NCI-H2081 (cell line): ENCODE measurements at places on chromosomes 7 and 10.

GRCh38 chr10:11533328-11533781 is 78.1 kb downstream of the USP6NL start:
- DNase-seq = no peak

DNA sequence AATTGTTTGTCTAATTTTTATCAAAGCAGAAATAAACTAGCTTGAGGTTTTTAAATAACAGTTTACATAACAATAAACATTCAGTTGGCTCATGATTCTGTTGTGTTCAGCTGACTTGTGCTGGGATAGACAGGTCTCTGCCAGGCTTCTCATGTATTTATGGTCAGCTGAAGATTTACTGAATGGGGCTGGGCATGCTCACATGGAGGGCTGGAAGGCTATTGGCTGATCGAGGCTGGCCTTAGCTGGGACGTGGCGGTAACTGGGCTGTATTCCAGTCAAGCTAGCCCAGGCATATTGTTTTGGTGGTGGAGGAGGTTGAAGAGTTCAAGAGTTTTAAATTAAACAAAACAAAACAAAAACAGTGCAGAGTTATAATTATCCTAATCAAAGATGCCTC is 251.0 kb upstream of the MTPN start:
- DNase-seq = no peak

DNA sequence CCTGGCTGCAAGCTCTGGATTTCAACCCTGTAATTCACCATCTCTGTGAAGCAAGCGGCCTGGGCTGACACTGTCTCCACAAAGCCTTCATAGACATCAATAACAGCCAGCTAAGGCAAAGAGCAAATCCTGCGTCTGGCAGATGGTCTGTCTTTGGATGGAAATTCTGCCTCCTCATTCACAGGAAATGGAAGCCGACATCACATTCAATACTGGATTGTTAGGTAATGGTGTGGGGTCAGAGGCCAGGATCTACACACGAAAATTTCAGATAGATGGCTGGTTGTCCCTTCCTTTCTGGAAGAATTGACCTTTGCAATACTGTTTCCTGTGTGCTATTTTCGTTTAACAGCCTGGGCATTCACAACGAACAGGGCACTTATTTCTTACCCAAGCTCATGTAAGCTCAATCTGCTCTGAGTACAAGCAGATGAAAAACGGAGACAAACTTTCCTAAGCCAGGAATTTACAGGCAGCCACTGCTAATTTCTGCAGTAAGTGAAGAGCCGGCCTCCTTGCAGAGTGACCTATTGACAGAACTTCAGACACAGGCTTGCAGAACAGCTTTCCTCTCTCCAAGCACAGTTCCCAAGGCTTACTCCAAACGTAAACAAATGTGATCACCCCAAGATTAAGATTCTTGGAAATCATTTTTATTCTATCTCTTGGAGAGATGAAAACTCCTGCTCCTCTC is 3.1 kb upstream of the ADAM12 start:
- DNase-seq = no peak

GRCh38 chr7:82018226-82018625 is 248.4 kb upstream of the HGF start:
- no peak for DNase-seq

DNA sequence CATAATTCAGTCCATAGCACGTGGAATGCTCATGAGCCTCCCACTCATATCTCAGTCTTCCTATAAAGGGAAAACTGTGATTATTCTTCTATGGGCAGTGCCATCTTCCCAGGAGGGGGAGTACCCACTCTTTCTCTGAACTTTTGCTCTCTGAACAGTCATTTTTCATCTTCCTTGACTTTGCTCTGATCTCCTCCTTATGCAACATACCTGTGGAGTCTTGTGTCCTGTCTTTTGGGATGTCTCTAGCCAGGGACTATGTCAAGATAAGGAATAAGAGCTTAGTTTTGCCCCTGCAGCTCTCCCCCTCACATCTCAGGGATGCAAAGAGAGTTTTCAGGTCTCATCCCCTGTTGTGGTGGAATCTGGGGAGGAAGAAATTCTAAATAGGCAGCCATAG is 27.6 kb downstream of the LSMEM1 start:
- no peak for DNase-seq

DNA sequence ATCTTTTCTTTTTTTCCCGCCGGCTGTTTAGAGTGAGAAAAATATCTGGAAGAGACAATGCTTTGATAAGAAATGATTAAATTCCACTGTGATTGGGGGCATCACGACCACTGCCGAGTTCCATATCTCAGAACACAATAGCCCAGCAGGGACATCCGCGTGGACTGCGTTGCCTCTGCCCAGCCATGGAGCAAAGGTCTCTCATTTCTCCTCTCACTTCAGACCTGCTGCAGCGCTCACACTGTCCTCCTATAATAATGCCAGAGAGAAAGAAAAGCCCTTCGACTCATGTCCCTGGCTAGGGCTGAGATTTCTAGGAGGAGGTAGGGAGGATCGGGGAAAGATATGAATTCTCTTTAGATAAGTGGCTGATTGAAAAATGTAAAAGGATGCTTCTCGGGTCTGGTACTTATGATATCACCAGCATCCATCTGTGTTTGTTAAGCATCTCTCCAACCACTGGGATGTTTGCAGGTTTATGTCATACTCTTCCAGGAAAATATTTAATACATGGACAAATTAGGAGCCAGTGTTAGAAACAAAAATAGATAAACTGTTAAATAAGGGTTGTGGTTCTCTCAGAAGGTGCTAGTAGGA is 472.9 kb upstream of the AKR1E2 start:
- DNase-seq = no peak

DNA sequence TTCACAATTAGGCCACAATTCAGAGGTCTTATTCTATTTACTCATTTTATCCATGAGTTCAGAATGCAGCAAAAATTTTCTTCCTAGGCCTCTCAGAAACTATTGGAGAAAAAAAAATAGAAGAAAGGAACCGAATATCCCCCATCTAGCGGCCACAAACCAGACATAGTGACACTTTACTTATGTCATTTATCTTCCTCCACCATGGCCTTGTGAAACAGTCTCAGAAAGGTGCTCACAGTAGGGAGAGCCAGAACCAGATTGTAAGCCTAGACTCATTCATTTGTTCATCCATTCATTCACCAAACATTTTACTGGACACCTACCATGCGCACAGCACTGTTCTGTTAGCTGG is 16.0 kb downstream of the CREB3L2 start:
- DNase-seq = no peak

GRCh38 chr7:77467408-77467807 is 51.3 kb upstream of the GSAP start:
- no peak for DNase-seq

GRCh38 chr10:11106621-11107374 is 89.1 kb downstream of the CELF2 start:
- DNase-seq = no peak

GRCh38 chr10:53071505-53072125 is 299.0 kb upstream of the MBL2 start:
- DNase-seq = no peak

GRCh38 chr10:113689057-113689456 is 9.3 kb downstream of the CASP7 start:
- DNase-seq = no peak

GRCh38 chr10:32386623-32387260 is 39.8 kb upstream of the EPC1 start:
- no peak for DNase-seq

DNA sequence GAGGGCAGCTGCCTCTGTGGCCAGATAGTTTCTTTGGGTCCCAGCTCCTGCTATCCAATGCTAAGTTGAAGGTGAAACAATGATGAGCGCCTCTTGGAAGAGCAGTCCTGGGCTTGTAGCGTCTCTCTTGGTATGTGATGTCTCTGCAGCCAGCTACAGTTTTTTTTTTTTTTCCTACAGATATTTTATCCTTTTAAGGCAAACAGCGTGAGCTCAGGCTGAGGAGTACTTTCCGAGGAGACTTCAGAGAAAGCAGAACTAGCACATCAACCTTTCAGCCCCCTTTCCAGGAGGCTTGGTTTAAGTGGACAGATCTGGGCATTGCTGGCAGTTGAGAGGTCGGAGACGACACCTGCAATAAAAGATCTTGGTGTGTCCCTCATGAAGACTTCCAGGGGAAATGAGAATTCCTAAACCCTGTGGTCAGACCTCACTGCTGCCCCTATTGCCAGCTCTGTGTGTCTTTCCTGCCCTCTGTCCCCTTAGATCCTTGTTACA is 9.1 kb downstream of the PRKG1 start:
- DNase-seq = no peak

GRCh38 chr10:123042708-123043408 is 34.1 kb downstream of the ACADSB start:
- DNase-seq = no peak

- no peak for DNase-seq
Observed at GRCh38 chr7:128037081-128037480, 5.8 kb upstream of the LRRC4 start.

- no peak for DNase-seq
Observed at GRCh38 chr7:148700661-148701064, 2.0 kb downstream of the CUL1 start.

GRCh38 chr7:64934478-64934877 is 31.4 kb downstream of the ZNF273 start:
- DNase-seq = no peak

- no peak for DNase-seq
Observed at GRCh38 chr10:13100349-13101294, 659 bp downstream of the OPTN start.

GRCh38 chr7:47804767-47805545 is 143.3 kb downstream of the PKD1L1 start:
- peak; percentile 8 for DNase-seq

DNA sequence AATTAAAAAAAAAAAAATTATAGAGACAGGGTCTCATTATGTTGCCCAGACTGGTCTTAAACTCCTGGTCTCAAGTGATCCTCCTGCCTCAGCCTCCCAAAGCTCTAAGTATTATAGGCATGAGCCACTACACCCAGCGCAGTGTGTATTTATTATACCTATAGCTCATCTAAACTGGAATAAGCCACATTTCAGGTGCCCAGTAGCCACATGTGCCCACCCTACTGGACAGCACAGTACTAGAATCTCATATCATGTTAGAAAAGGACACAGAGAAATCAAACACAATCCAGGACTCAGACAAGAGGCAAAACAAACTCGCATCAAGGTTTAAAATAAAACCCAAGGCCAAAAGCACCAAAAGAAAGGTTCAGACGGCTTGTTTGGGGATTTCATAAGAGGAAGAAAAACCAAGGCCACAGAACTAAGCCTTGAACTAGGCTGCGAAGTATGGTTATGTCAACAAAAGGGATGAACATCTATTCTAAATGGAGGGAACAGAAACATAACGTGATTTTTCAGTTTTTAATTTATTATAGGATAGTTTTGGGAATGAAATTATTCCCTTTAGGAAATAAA is 32.3 kb downstream of the SLC16A9 start:
- DNase-seq = no peak

DNA sequence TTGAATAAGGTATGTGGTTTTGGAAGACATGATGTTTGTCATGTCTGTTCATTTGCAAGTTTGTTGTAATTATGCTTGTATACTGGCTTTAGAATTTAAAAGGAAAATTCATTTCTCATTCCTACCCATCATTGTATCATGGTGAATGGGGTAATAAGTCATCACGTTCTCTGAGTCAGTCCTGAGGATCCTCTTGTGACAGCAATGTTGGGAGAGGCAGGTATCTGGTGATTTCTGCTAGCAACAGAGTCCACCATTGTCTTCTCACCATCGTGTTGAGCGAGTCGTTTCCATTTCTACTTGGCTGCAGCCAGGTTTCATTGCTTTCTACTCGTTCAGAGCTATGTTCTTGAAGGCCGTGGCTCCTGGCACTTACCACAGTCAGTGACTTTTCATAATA is 16.3 kb downstream of the CUL1 start:
- no peak for DNase-seq
